Osteocyte (in vitro differentiated cells): ENCODE measurements at places on chromosomes 1 and 21. TPM values are rescaled to one million over a fixed set of nuclear protein-coding genes. Genes with fewer than 3 reads are reported as not detected.

The JAK1 gene
- total RNA-seq: 103 TPM in 2 replicates

The IGSF5 gene
- total RNA-seq: not detected in 2 replicates

- no peak for DNase-seq
Measured at GRCh38 chr21:40130476-40130875, 263.2 kb downstream of the PCP4 start.

- DNase-seq: no peak
Measured at GRCh38 chr1:160646711-160647328, at the start of gene SLAMF1. Gene SLAMF1 (minus strand): TSS chr1:160647044. CDS start chr1:160646945, 99 bp downstream.

DNA sequence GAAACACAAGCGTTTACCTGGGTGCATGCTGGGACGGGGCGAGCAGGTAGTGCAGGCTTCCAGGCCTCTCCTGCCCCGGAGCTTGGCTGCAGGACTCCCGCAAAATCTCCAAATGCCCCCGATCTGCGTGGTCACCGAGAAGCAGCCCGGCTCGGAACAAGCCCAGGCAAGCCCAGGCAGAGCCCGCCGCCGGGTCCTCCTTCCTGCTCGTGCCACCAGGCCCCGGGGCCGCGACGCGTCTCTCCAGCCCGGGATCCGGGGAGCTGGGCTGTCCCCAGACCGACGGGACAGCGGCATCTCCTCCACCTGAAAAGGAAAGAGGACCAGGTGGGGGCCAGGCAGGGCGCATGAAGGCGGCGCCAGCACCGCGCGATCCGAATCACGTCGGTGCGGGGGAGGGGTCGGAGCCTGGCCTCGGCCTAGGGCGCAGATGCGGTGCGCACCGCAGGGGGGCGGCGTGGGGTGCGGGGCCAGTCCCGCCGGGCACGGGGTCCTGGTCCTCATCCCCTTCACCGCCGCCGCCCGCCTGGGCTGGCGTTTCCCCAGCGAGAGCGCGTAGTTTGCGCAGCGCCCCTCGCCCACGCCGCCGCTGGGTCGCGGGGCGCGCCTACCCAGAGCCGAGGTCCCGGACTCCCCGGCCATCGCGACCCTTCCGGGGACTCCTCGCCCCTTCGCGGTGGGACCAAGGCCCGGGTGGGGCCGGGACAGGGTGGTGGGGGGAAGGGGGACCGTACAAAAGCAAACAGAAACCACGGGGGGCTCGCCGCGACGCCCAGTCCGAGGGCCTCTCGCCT lies 52.4 kb upstream of the H6PD start:
- no peak for DNase-seq

DNA sequence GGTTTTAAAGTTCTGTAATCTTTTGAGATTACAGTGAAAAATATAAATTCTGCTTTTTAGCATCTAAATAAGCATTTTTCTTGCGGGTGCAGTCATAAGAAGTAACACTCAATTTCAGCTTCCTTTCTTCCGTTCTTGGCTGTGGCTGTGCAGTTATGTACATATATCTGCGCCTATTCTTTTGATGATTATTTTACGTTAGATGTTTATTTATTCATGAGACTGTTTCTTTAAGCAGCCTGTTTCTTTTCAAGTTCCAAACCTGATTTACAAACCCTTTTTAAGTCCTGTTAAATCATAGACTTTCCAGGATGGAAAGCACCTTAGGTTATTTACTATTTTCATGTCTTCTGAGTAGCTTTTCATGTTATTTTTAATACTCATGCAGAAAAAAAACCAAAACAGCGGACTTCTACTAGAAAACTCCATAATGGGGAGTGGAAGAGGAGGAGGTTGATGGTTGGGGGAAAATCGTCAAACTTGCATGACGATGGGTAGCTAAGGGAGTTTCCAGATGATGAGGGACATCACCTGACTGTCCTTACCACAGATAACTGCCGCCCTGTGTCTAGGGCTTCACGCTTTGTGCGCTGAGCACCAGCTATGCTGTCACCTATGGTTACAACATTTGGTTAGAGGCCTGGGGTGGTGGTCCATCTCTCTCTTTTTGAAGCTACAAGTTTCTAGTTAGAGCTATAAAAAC lies 2.6 kb downstream of the PRDM2 start:
- no peak for DNase-seq

GRCh38 chr1:94098585-94099111 lies 22.3 kb downstream of the ABCA4 start:
- DNase-seq: no peak

DNA sequence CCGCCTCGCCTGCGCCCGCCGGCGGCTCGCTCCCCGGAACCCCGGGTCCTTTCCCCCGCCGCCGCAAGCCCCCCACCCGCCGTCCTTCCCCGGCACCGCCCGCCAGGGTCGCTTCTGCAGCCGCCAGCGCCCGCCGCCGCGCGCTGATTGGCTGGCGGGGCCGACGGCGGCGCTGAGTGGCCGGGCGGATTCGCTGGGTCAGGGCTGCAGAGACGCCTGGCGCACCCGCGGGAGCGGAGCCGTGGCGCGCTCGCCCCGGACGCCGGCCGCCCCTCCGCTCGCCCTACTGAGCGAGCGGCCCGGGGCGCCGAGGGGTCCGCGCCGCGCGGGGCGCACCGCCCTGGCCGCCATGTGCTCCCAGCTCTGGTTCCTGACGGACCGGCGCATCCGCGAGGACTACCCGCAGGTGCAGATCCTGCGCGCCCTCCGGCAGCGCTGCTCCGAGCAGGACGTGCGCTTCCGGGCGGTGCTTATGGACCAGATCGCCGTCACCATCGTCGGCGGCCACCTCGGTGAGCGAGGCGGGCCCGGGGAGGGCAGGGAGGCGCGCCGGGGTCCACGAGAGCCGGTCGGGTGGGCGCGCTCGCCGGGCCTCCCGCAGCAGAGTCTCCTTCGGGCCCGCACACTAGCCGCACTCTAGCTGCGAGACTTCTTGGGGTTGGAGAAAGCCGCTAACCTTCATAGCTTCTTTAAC lies at the start of gene RIMKLA:
Gene RIMKLA (plus strand): TSS at position 207 of the 694 bp plus-strand sequence. CDS start 143 bp downstream, at position 350.
- no peak for DNase-seq

GRCh38 chr1:193769651-193770050 lies 583.2 kb upstream of the B3GALT2 start:
- no peak for DNase-seq

DNA sequence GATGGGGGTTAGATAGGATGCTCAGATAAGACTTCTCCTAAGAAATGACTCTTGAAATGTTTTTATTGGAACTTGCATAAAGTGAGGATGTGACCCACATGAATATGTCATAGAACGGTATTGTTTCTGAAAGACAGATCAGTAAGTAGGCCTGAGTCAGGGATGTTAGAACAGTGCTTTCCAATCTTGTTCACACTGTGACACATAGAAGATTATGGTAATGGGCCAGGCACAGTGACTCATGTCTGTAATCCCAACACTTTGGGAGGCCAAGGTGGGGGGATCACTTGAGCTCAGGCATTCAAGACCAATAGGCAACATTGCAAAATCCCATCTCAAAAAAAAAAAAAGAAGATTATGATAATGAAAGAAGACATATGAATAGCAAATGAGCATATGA lies 32.9 kb downstream of the FMO4 start:
- DNase-seq: no peak

GRCh38 chr1:41486371-41487125 lies 2.1 kb upstream of the EDN2 start:
- no peak for DNase-seq
